ENCODE measurements at places on chromosomes 4 and X.
A peak's percentile ranks its signal among the peaks of the same experiment; 100 is the strongest.

DNA sequence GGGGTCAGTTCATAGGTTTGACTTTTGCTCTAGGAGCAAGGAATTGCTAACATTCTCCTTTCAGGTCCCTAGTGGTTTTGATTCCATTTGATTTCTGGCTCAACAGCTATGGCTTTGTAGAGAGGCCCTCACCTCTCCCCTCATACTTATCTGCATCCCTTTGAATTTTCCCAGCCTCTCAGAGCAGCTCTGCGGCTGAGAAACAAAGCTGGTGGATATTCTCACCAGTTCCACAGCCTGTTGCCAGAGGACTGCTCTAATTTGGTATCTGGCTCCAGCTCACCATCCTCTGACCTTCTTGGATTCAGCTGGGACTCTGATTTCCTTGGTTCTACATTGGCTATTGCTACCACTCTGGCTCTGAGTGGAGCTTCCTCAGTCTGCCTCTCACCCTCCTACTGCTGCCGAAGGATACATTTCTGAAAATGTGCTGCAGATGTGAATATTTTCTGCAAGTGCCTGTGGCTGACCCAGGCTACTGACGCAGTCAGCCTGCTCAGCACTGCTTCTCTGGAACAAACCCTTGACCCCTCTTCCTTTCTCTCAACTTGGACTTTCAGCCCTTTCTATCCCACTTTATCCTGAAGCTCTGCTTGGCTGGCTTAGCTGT, 110.9 kb upstream of the ENPEP start:
- DNase-seq = no peak

GRCh38 chr4:85833302-85833701, 358.4 kb downstream of the ARHGAP24 start:
- DNase-seq = no peak

DNA sequence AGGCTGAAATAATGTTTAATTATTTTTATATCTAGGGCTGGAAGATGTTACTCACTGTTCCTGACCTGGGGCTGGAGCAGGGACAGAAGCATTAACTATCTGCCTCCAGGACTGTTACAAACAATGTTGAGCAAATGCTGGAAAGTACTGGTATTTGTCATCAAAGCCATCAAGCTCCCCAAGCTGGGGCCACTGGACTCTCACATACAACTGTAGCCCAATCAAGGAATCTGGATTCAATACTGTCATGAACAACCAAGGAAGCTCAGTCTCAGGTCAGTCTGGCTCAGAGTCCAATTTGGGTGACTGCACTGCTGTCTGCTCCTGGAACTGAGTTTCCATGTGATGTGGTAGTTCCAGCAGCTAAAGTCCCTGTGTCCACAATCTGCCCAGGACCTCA, 50.4 kb downstream of the APOO start:
- DNase-seq = no peak

- DNase-seq = no peak
Observed at GRCh38 chr4:687048-687970, 1.6 kb downstream of the SLC49A3 start.

DNA sequence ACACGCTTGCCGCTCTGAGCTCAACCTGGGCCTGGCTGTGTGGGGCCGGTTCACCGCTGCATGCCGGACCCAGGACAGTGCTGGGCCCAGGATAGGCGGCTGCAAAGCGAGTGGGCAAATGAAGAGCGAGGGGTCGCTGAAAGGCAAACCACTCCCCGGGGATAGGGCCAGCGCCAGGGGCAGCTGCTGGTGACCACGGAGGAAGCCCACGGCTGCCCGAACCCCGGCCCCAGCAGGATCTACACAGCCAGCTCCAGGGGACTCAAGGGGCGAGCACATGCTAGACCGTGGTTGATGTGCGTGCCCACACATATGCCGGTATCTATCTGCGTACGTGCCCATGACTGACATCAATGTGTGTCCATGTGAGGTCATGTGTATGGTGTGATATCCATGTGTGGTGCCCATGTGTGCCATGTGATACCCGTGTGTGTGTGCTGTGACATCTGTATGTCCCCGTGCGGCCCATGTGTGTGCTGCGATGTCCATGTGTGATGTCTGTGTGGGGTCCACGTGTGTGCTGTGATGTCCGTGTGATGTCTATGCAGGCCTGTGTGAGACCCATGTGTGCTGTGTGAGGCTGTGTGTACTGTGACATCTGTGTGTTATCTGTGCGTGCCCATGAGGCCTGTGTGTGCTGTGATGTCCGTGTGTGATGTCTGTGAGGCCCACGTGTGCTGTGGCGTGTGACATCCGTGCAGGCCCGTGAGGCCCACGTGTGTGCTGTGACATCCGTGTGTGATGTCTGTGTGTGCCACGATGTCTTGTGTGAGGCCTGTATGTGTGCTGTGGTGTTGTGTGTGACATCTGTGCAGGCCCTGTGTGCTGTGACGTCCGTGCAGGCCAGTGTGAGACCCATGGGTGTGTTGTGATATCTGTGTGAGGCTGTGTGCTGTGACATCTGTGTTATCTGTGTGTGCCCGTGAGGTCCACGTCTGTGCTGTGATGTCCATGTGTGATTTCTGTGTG, 24.8 kb downstream of the CTBP1 start:
- no peak for DNase-seq

GRCh38 chr4:156475322-156475721, 496.3 kb downstream of the PDGFC start:
- peak; percentile 54 for DNase-seq

DNA sequence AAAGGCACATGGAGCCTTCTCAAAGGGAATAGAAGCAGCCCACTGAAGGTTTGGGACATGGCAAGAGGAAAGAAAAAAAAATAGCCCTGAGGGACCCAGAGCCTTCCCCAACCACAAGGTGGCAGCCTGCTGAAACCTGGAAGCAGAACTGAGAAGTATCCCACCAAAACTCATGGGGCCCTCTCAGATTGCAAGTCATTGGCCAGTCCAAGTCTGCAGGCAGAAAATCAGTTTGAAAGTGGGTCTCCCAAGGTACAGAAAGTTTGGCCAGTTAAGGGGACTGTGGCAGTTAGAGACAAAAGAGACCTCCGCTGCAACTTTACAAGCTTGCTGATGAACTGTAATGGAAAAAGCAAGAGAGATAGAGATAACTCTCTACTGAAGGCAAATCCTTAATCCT, 155.8 kb downstream of the ANTXR2 start:
- DNase-seq = peak; percentile 15

- DNase-seq = no peak
Observed at GRCh38 chr4:38163216-38164006, 203.2 kb downstream of the PTTG2 start.

GRCh38 chr4:78556665-78557064, 5.1 kb downstream of the ANXA3 start:
- peak; percentile 42 for DNase-seq

DNA sequence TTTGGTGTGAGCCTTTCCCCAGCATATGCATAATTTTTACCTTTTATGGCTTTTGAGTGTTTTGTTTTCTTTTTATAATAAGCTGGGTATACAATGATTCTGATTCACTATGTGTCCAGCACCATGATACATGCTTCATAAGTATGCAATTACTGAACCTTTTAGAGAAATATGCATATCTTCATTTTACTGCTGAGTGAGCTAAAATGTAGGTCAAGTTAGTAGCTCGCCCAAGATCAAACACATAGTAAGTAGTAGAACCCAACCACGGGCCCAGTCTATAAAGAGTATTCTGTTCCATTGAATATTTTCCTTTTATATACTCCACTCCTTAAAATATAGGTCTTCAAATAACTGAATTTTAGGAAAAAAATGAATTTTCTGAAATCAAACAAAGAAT, 362.4 kb upstream of the HTR2C start:
- no peak for DNase-seq

DNA sequence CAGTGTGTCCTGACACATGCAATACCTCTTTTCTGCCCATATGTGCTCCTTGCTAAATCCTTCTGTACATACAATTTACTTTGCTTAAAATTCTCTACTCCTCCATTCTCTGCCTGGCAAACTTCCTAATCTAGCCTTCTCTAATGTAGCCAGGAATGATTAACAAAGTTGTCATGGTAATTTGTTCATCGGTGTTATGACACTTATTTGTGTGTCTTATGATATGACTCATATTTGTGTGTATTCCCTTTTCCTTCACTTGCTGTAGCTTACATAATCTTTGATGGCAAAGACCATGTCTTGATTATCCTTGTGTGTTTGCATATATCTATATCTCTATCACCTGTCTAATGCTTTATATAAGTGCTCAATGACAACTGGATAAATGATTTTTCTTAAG, 133.3 kb downstream of the COL25A1 start:
- DNase-seq = no peak

DNA sequence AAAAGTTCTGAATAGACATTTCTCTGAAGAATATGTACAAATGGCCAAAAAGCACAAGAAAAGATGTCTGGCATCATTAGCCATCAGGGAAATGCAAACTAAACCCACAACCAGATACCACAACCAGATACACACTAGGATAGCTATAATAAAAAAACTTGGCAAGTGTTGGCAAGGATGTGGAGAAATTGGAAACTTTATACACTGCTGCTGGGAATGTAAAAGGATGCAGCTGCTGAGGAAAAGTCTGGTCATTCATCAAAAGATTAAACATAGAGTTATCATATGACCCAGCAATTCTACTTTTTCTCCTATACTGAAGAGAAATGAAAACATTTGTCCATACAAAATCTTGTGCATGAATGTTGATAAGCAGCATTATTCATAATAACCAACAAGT, 92.3 kb downstream of the UCHL1 start:
- DNase-seq = no peak

- DNase-seq = no peak
Observed at GRCh38 chr4:84319124-84319523, 180.0 kb downstream of the NKX6-1 start.

GRCh38 chrX:154351183-154352011, 23.0 kb downstream of the FLNA start:
- DNase-seq = no peak

DNA sequence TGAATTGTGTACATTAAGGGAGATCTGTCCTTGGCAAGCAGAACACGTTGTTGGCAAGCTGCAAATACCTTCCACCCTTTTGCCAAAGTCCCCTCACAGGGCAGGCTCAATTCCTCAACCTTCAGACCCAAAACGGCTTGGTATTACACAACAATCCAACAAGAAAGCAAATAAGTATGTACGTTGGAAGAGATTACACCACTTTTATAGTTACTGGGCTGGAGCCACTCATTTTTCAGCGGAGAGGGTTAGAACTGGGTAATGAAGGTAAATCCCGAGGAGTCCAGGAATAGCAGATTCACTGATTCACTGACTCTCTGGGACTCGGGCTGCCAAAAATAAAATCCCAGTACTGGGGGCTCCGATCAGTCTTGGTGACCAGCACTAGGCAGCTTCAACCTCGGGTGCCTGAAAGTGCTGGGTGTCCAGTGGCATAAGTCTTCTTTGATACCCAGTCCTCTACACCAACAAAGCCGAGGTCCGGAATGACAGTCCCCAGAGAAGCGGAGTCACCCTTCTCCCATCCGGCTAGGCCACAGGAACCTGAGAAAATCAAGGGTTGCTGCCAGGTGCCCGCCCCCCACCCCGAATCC, 587 bp downstream of the TIMM8A start:
- no peak for DNase-seq

DNA sequence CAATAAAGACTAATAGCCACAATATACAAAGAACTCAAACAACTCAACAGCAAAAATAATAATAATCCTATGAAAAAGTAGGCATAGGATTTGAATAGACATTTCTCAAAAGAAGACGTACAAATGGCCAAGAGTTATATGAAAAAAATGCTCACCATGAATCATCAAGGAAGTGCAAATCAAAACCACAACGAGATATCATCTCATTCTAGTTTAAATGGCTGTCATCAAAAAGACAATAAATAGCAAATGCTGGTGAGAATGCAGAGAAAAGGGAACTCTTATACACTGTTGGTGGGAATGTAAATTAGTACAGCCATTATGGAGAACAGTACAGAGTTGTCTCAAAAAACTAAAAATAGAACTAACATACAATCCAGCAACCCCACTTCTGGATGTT, 18.8 kb downstream of the TLR6 start:
- DNase-seq = no peak

GRCh38 chrX:21883258-21883657, 27.5 kb downstream of the YY2 start:
- DNase-seq = no peak

GRCh38 chr4:75717408-75717807, 7.0 kb upstream of the USO1 start:
- DNase-seq = no peak

- no peak for DNase-seq
Observed at GRCh38 chrX:38800981-38801845, at the start of gene MID1IP1. MID1IP1 (plus strand) TSS chrX:38801459; CDS start chrX:38804947, 3,488 bp downstream.

GRCh38 chr4:113905301-113905700, 74.1 kb downstream of the ARSJ start:
- no peak for DNase-seq

GRCh38 chrX:15881381-15881897, 26.8 kb upstream of the AP1S2 start:
- DNase-seq = no peak

- no peak for DNase-seq
Observed at GRCh38 chr4:176664964-176665363, 127.8 kb downstream of the VEGFC start.

GRCh38 chrX:68827848-68828624, 785 bp upstream of the EFNB1 start:
- DNase-seq = peak; percentile 33

GRCh38 chr4:93127489-93127888, 701.1 kb upstream of the ATOH1 start:
- no peak for DNase-seq

DNA sequence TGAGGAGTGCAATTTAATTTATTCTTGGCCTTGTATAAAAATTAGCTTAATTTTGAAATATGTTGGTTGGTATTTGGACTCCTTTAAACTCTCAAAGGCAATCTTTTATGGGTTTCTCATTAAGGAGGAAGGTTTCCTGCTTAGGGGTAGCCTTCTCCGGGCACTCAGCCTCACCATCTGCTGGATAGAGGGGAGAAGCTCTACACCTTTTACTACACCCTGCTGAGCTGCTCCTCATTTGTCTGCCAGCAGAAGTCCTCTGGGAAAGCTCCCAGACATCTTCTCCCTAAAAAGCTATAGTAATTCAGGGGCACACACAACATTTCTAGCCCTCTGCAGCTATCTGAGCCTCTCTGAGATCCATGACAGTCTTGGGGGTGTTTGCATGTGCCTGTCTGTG, 179.1 kb downstream of the SOWAHB start:
- no peak for DNase-seq

DNA sequence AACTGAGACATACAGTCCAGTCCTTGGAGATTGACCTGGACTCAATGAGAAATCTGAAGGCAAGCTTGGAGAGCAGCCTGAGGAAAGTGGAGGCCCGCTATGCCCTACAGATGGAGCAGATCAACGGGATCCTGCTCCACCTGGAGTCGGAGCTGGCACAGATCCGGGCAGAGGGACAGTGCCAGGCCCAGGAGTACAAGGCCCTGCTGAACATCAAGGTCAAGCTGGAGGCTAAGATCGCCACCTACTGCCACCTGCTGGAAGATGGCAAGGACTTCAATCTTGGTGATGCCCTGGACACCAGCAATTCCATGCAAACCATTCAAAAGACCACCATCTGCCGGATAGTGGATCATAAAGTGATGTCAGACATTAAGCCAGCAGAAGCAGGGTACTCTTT, 20.4 kb upstream of the FRMPD3 start:
- DNase-seq = no peak
